ENCODE measurements at places on chromosomes 11 and 22.

DNA sequence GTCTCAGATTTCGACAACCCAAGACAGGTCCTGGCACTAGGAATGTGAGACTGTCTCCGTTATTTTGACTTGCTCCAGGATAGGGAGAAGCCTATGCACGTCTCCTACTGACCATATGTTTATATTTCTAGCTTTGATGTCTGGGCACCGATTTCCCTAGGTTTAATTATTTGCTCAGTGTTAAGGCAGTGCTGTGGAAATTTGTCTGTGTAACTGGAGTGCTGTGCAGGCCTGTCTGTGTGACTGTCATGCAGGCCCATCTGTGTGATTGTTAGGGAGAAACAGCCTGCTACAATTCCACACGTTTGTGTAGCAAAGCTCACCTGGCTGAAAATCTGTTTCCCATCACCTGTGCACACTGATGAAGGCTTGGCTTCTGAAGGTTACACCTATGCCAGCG is 29.6 kb upstream of the HSPA8 start:
- no peak for DNase-seq

GRCh38 chr11:47400768-47401279 is 7.6 kb upstream of the SLC39A13 start:
- no peak for DNase-seq

GRCh38 chr11:128467041-128467440 is 120.3 kb downstream of the ETS1 start:
- no peak for DNase-seq

DNA sequence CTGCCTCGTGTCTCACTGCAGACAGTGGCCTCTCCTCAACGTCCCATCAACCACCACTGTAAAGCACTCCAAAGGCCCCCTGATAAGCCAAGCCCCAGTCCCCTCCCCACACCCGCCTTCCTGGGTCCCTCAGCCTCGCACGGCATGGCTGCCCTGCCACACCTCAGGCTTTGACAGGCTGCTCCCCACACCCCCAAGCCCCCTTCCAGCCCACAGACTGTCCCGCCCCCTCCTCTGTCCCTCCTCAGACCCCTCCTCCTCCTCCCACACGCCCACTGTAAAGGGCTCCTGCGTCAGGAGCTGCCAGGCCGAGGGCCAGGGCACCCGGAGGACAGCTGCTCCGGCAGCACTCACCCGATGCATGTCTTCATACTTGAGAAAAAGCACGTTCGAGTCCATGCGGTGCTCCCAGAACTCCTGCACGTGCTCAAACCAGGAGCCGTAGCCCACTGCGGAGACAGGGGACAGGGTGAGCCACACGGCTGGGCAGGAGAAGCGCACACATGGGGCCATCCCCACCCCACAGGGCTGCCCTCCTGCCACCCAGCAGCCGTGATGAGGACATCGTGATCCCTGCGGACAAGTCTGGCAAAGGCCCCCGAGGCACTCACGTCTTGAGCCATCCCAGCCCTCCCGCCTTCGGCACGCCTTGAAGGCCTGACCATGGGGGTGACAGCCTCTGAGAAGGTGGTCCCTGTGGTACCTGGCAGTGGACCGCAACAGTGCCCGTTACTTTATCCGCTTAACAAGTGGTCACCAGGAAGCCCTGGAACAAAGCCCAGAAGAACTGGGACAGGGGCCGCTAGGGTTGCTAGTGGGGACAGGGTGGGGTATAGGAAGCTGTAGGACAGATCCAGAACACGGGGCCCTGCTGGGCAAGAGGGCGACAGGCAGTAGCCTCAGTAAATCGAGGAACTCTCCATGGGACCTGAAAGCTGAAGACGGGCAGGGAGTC is 21.5 kb upstream of the EFCAB6 start:
- no peak for DNase-seq

DNA sequence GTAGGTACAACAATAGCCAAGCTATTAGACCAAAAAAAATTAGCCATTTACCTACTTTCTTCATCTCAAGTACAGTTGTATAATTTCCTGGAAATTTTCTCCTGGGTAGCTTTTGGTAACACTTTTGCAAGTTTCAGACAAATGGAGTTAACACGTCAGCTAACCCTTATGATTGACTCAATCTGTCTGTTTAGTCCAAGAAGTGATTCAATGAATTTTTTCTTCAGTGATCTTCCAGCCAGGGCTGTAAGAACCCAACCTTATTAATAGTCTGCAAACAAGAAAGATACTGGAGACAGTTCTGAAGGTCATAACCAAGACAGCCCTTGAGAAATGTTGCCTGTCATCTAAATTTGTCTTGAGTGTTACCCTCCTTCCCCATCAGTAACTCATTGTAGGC is 30.1 kb upstream of the FIBIN start:
- DNase-seq: no peak

DNA sequence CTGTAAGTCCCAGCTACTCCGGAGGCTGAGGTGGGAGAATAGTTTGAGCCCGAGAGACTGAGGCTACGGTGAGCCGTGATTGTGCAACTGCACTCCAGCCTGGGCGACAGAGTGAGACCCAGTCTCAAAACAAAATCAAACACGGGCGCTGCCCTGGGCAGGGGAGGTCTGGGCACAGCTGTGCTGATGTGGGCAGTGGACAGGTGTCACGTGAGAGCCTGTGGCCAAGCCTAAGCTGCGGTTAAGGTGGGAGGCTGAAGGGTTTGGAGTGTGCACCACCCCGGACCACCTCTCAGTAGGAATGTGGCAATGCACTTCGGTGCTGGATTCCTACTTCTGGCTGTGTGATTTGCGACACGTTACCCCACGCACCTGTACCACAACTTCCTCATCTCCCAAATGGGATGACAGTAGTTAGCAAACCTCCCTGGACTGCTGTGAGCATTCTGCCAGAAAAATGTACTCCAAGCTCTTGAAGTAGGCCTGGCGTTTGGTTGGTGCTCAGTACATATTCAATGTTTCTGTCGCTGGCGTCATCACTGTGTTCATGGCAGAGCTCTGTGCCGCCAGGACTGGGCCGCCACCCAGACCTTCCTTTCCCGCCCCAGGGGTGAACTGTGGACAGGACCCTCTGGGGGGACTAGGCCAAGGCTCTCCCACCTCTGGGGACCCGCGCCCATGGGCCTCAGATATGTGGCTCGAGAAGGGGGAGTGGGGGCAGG is 807 bp upstream of the ZNF74 start:
- no peak for DNase-seq

- DNase-seq: no peak
These were observed 8.7 kb downstream of the EHD1 start for GRCh38 chr11:64869571-64870175.

DNA sequence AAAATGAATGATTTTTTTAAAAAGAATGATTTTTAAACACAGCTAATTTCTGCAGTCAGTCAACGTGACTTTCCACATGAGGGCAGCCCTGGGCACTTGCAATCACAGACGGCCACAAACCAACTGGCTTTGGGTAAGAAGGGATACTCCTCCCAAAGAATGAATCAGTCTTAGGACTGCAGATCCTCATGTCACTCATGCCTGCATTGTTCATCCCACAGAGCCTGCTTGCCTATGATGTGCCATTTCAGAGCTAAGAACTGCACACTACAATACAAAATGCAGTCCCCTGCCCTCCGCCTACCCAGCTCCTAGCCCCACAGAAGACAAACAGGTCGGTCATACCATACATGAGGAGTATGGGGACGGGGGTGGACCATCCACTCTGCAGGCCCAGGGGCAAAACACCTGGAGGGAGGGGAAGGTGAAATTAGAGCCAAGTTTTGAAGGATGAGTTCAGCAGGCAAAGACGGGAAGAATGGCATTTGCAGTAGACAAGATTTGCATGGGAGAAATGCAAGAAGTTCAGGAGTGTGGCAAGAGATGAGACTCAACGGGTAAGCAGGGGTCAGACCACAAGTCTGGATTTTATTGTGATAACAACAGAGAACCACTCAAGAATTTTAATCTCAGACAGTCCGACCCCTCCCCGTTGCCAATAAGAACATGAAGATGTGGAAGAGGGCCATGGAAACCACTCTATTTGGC is 24.7 kb downstream of the PACSIN2 start:
- no peak for DNase-seq

DNA sequence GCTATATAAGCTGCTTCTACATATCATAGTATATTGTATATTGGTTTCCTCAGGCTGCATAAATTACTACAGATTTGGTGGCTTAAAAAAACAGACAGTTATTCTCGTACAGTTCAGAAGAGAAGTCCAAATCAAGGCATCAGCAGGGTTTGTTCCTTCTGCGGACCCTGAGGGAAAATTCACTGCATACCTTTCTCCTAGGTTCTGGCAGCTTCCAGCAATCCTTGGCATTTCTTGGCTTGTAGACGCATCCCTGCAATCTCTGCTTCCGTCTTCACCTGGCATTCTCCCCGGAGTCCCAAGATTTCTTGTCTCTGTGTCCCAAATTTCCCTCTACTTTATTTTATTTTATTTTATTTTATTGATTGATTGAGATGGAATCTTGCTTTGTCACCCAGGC is 142.8 kb downstream of the COMMD9 start:
- DNase-seq: no peak

- DNase-seq: no peak
These were observed 1.6 kb upstream of the B4GAT1 start for GRCh38 chr11:66349084-66349386.

GRCh38 chr11:35419830-35420333 is 524 bp upstream of the SLC1A2 start:
- DNase-seq: no peak

GRCh38 chr11:81237139-81237538 is 1496.5 kb downstream of the FAM181B start:
- DNase-seq: no peak

DNA sequence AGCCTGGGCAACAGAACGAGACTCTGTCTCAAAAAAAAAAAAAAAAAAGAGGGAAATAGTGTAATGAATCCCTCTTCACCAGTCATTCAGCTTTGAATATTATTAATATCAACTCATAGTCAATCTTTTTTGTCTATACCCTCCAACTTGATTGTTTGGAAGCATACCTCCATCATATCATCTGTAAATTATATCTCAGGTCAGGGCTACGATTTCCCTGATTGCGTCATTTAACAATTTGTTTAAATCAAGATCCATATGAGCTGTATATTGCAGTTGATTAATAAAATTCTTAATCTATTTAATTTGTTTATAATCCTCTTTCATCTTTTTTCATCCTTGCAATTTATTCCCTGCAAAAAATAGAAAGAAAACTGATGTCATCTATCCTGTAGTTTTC is 60.2 kb downstream of the USP47 start:
- no peak for DNase-seq

DNA sequence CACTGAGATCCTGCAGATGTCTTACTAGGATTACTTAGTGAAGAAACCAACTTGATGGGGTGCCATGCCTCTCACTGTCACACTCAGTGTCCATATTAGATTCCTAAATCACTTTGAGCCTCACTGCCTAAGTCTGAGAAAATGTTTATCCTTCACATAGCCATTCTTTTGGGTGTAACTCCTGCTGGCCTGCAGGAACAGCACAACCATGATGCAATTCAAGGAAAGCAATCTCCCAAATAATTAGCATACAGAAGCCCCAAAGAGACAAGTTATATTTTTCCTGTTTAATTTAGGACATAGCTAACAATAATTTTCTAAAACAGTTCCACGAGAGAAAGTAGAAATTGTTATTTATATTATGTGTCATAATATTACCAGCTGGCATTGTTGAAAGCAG is 655.5 kb downstream of the KCNA4 start:
- DNase-seq: no peak

- DNase-seq: no peak
These were observed 15.3 kb downstream of the IL10RA start for GRCh38 chr11:118001494-118001971.

GRCh38 chr11:122809866-122810265 is 28.4 kb upstream of the CRTAM start:
- no peak for DNase-seq

DNA sequence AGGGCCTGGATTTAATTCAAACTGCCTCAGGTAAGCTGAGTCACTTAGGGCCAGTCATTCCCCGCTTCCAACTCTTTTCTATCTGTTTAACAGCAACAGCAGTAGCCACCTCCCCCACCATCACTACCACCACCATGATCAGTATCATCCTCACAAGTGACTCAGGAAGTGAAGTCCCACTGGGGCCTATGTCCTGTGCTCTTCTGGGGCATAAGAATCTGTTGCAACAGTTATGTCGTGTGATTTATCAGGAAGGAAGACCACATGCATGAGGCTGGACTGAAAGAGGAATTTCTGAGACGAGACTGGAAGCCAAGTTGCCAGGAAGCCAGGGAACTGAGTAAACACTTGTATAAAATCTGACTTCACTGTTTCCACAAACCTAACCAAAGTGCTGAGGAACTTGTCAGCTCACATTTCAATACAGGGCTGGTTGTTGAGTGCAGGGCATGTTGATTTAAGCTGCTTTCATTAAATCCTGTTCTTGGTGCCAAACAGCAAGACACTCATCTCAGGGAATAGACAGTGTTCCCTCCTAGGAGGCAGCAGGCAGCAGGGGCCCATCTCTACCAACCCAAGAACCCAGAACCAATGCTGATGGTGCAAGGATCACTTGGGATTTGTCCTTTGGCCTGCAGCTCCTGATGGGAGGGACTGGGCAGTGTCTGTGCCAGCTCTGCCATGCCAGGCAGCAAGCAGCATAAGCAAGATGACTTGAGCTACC is 226.7 kb upstream of the NARS2 start:
- DNase-seq: no peak

GRCh38 chr11:92892802-92893684 is 76.4 kb upstream of the MTNR1B start:
- no peak for DNase-seq

- DNase-seq: no peak
These were observed 161.1 kb downstream of the KIRREL3 start for GRCh38 chr11:126839496-126839895.

- peak; percentile 85 for DNase-seq
These were observed 6.9 kb downstream of the CDC42EP1 start for GRCh38 chr22:37566903-37567798.

DNA sequence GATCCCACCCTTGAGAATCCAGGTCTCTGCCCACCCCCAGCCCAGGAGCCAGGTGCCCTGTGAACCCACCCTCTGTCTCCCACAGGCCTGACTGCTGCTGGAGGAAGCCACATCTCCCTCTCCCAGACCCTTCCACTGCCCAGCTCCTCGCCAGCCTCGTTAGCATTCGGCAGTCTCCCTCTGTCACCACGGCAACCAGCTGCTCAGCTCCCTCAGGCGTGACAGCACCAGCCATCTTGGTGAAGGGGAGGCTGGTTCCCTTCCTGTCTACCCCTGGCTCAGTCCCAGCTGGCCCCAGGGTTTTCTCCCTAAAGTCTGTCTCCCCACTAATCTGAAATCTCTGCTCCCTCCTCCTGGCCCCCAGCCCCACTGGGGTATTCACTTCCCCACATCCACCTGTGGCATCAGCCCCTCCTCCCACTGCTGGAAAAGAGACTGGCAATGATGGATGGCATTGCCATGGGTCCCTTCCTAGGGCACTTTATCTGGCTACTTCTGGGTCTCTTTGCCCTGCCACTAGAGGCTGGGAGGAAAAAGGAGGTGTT is 28.1 kb downstream of the NRXN2 start:
- no peak for DNase-seq

- DNase-seq: no peak
These were observed 1.0 kb upstream of the POLD4 start for GRCh38 chr11:67354075-67355022.
